ENCODE measurements at places on chromosomes 6 and 20.

DNA sequence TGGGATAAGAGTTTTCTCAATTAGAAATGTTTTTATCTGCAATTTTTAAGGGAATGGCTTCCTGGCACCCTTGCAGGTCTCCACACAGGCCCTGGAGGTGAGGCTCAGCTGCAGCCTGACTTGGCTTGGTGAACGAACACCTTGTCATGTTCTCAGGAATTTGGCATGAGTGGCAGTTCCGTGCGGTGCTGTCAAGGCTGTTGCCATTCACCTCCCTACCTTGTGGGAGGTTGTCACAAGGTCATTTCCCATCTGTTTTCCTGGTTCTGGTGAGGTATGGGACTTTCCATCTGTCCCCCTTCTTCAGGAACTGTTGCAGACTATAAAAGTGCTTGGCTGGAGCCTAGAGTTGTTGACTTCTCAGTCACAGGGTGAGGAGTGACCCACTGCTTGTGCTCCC, 82.9 kb downstream of the ELOVL4 start:
- DNase-seq = no peak

DNA sequence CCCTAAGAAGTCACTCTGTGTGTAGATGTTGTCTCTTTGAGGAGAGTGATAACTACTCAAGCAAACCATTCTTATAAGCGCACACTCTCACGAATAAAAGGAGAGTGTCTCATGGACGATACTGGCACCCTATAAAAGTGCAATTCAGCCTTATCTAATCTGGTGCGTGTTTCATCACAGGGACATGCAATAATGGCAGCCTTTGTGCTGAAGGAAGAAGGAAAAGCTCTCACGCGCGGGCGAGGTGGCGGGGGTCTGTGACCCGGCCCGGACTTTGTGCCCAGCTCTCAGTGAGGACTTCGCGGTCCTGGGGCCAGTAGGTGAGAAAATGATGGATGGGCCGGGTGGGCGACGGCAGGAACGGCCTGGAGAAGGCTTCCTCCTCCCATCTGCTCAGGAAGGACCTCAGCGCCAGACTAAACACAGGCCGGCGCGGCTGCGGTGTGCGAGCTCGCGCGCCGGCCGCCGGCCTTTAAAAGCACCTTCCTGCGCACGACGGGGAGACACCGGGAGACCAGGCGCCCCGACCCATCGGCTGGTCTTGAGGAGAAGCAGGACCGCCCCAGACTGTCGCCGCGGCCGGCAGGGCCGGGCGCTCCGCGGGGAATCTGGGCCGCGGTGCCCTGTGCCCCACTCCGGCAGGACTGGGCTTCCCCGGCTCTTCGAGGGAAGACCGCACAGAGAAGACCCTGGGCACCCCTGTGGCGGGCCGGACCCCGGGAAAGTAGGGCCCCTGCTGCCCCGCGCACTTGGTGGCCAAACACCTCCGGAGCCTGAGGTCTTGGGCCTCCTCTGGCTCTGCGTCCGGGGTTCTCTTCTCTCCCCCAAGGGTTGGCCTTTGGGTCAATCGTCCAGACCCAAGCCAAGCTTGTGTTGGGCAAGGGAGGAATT, 8.3 kb upstream of the FOXC1 start:
- no peak for DNase-seq

GRCh38 chr20:62388839-62389600, 2.1 kb downstream of the RPS21 start:
- no peak for DNase-seq

DNA sequence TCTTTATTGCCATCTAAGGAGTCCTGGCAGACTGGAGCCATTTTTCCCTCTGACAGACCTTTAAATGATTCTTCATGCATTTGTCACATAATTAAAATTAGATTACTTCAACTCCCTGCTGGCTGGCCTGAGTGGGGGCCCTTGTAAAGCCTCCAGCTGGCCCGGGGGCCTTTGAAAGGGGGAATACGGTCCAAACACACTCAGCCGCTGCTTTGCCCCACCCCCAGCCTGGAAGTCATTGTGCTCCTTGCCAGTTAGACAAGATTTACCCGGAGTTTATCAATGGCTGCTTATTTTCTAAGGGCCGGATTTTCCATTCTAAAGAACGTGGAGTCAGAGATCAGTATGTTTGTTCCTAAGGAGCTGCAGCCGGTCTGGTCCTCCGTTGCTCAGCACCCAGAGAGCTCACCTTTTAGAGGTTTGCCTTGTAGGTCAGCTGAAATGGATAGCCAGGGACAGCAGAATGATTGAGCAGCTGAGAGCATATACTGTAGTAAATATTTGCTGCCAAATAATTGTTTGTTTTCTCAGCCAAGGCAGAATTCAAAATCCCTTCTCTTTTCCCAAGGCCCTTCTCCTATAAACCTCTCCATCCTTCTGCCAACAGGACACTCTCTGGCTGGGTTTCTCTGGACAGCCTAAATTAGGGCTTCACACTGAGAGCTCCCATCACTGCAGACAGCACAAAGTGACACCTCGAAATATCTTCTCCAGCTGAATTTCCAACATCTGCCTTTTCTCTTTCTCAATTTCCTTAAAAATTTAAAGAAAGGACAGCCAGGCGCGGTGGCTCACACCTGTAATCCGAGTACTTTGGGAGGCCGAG, 68.4 kb upstream of the RBM24 start:
- no peak for DNase-seq

DNA sequence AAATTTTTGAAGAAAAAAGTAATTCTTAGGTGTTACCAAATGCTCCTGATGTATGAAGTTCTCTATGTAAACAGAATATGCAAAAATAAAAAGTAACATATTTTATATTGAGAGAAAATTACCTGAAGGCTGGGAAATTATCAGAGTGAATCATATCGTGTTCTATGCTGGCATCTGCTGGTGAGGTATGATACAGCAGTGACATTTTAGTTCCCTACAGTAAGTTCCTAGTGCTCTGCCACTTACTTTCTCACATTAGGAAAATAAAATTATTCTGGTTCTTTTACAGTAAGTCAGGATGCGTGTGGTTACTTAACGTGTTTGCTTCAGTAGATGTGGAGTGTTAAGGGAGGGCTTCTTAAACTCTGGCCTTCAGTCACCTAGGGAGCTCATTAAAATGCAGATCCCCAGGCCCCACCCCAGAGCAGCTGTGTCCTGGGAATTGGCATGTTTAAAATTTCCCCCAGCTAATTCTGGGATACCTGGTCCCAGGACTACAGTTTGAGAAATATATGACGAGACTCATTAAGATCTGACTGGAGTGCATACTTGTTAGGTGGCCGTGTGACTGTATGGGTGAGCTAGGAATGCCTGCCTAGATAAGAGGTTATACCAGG, 3.2 kb downstream of the ACTR5 start:
- DNase-seq = peak; percentile 64

DNA sequence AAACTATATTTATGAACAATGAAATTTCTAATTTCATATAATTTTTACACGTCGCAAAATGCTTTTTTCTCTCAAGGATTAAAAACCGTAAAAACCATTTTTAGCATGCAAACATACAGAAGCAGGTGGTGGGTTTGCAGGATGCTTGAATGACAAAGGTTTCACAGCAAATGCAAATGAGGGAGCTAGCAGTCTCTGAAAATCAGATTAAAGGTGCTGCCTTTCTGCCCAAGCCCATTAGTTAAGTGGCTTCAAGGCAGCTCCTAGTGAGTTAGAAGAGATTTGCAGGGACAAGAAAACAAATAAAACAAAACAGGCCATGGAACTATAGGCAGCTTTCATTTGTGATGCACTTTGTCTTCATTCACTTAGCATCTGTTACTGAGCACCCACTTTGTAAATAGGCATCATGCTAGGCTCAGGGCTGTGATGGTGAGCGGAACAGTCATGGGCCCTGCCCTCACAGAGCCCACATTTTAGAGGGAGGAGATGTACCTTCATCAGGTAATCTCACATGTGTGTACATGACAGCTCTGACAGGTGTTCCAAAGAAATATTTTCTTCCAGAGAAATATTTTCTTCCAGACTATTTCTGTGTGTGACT, 29.5 kb downstream of the NAPB start:
- DNase-seq = no peak

DNA sequence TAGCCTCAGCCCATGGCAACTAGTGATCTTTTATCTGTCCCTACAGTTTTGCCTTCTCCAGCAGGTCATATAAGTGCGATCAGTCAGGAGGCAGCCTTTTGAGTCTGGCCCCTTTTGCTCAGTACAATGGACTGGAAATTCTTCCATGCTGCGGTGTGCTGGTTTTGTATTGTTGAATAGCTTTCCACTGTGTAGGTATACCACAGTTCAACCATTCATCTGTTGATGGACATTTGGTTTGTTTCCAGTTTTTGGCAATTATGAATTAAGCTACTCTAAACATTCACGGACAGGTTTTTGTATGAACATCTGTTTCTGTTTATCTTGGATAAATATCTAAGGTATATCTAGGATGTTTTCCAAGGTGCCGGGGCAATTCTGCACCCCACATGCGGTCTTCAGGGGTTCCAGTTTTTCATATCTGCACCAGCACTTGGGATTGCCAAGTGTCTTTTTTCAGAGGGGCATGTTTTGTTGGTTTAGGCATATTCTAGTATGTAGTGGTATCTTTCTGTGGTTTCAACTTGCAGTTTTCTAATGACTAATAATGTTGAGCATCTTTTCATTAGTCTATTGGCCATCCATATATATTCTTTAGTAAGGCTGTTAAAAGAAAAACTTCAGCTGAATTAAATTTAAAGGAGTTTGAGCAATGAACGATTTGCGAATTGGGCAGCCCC, 141.0 kb downstream of the TFAP2C start:
- no peak for DNase-seq

DNA sequence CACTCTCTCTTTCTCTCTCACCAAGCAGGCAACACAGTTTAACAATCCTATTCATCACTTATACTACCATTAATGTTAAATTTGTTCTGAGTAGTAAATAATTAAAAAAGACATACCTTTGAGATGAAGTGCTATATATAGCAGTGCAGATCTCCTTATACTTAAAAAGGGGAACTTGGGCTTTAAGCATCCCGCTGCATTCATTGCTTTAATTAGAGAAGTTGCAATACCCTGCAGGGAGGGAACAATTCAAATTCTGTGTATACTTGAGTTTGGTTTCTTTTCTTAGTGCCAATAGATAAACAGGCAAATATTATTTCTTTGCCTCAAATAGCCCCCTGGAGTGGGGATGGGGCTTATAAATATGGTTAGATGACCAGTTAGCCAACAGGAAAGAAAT, 10.8 kb upstream of the ZBTB24 start:
- DNase-seq = no peak

DNA sequence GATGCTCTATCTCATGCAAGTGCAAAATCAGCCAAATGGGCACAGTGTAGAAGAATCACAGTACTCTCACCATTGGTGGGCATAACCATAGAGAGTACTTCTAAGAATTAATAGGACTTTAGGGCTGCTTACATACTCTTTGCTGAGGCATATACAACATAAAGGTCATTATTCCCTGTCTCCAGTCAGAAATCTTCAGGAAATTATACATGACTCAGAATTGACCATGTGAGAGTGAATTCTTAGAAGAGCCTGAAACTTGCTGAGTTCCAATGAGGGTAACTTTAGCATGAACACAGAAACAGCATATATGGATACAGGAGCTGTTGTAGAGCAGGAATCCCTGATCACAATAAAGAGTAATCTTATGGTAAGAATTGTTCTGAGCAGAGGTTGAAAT, 498.7 kb downstream of the TENT5A start:
- no peak for DNase-seq

- DNase-seq = peak; percentile 97
Measured at GRCh38 chr6:56335726-56336125, 88.3 kb upstream of the COL21A1 start.

GRCh38 chr6:133889557-133890403, 867 bp downstream of the TCF21 start:
- DNase-seq = peak; percentile 68

DNA sequence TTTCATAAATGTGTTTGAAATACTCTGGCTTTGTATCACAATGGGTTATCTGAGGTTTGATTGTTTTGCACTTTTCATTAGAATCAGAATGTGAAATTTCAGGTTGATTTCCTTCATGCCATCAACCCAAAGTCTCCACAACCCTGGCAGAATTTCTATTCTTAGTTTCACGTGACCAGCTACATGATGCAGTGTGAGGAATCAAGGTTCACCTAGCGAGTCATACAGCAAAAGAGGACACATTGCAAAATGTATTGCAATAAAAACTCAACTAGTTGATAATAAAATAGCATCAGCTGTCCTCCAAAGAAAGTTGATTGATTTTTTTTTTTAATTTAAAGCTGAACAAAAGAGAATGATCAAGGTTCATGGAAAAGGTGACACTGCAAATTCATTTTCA, 2.2 kb downstream of the HAO1 start:
- DNase-seq = peak; percentile 8

DNA sequence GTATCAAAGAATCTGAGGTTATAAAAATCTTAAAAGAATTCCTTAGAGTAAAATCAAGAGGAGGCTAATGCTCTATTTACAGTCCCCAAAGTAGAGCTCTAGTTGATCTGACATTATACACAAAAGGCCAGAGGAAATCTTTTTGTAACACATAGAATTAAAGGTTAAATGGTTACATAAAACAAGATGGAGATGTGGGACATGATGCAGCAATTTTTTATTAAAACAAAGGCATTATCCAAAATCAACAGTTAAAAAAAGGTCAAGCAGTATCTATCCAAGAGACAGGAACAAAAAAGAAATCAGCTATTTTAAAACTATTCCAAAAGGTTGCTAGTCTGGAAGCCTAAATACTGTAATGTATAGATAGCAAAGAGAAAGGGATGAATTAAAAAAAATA, 20.4 kb downstream of the ELOVL5 start:
- peak; percentile 9 for DNase-seq

GRCh38 chr6:157982563-157983405, 1.1 kb downstream of the SYNJ2 start:
- peak; percentile 62 for DNase-seq

- DNase-seq = no peak
Measured at GRCh38 chr20:17304774-17305173, 77.9 kb downstream of the PCSK2 start.

DNA sequence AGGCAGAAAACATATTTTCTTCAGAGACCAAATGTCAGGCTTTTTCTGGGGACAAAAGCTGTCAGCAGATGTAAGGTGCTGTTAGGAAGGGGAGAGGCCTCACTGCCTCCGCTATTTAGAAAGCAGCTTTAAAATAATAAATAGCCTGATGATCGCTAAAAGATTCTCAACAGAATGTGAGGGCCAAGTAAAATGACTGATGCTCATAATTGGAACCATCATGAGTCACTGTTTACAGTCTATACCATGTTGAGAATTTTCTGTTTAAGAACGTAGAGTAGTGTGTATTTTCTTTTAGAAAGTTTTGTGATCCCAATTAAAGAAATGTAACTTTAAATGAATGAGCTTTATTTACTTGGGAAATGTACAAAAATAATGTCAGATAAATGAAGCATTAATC, 220.0 kb downstream of the CLIC5 start:
- DNase-seq = no peak

Measured in cardiac fibroblast (primary cell).